ENCODE measurements at places on chromosomes 13 and 19.

GRCh38 chr13:108895220-108895704, 265.9 kb downstream of the MYO16 start:
- no peak for DNase-seq

- no peak for DNase-seq
Observed at GRCh38 chr13:34000955-34001354, 183.0 kb downstream of the RFC3 start.

- DNase-seq = no peak
Observed at GRCh38 chr13:36259361-36260137, 38.1 kb downstream of the CCDC169 start.

GRCh38 chr19:1360818-1361461, 22.8 kb upstream of the NDUFS7 start:
- DNase-seq = no peak

DNA sequence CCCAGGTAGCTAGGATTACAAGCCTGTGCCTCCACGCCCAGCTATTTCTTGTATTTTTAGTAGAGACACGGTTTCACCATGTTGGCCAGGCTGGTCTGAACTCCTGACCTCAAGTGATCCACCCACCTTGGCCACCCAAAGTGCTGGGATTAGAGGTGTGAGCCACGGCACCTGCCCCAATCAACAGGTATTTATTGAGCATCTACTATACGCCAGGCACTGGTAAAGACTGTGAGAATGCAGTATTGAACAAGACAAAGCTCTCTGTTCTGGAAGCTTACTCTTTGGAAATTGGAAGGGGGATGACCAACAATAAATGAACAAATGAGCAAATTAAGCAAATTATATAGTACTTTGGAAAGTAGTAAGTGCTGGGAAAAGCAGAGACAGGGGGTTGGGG, 21.4 kb upstream of the ERCC1 start:
- DNase-seq = no peak
